H9 (cell line): ENCODE measurements at places on chromosomes 16 and 17. TPM values are rescaled to one million over a fixed set of nuclear protein-coding genes. Genes with fewer than 3 reads are reported as not detected.

CES2 gene
- 25.8 and 28.2 TPM in 2 replicates for total RNA-seq

GRCh38 chr17:80751070-80751945 is 206.7 kb downstream of the RPTOR start:
- peaks cover 8% of the 10 kb centered on the region; the same call in 1 of the 2 replicates for H3K4me1 ChIP-seq
- no peak overlapping the region for H3K27ac ChIP-seq
- no peak overlapping the region for H3K4me3 ChIP-seq
- H3K36me3 ChIP-seq: peaks cover 10% of the 10 kb centered on the region

DNA sequence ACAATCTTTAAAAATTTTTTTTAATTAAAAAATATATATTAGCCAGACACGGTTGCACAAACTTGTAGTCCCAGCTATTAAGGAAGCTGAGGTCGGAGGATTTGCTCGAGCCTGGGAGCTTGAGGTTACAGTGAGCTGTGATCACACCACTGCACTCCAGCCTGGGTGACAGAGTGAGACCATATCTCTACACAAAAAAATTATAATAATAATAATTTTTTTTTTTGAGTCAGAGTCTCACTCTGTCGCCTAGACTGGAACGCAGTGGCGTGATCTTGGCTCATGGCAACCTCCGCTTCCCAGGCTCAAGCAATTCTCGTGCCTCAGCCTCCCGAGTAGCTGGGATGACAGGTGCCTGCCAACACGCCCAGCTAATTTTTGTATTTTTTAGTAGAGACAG is 23.8 kb downstream of the LITAF start:
- no peak for DNase-seq
- H3K27me3 ChIP-seq: no peaks in the 10 kb centered on the region
- H3K4me3 ChIP-seq: no peak overlapping the region

DNA sequence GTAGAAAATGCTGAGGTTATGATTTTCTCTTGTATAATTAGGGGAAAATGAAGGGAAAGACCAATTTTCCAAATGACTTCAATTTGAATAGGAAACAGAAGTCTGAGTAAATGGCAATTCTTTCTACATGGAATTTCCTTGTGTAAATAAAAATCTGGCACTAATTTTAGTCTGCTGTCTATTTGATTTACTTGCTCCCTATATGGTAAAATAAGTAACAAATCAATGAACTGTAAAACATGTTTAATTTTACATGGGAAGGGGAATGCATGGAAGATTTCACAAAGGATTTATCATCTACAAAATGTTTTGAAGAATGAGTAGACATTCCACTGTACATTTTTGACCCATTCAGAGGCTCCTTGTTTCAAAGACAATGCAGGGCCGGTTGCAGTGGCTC is 811.6 kb upstream of the GOT2 start:
- no peaks in the 10 kb centered on the region for H3K27me3 ChIP-seq
- H3K4me1 ChIP-seq: no peaks in the 10 kb centered on the region
- DNase-seq: no peak
- H3K27ac ChIP-seq: no peak overlapping the region
- H3K4me3 ChIP-seq: no peak overlapping the region

- H3K36me3 ChIP-seq: no peaks in the 10 kb centered on the region
- no peaks in the 10 kb centered on the region for H3K4me1 ChIP-seq
- no peak overlapping the region for H3K27ac ChIP-seq
Observed at GRCh38 chr16:1430214-1430758, 592 bp upstream of the PERCC1 start.

GRCh38 chr16:81546781-81547180 is 102.2 kb downstream of the CMIP start:
- H3K27ac ChIP-seq: no peak overlapping the region
- H3K4me3 ChIP-seq: no peak overlapping the region
- H3K36me3 ChIP-seq: no peaks in the 10 kb centered on the region; the same call in 2 of the 3 replicates
- H3K4me1 ChIP-seq: no peaks in the 10 kb centered on the region; the same call in 1 of the 2 replicates

- no peak overlapping the region for H3K4me3 ChIP-seq
- H3K27ac ChIP-seq: no peak overlapping the region
- peaks cover 5% of the 10 kb centered on the region for H3K36me3 ChIP-seq
- DNase-seq: no peak
- no peaks in the 10 kb centered on the region for H3K27me3 ChIP-seq
- no peaks in the 10 kb centered on the region; the same call in 1 of the 2 replicates for H3K4me1 ChIP-seq
Observed at GRCh38 chr16:82716361-82716855, 89.6 kb downstream of the CDH13 start.

DNA sequence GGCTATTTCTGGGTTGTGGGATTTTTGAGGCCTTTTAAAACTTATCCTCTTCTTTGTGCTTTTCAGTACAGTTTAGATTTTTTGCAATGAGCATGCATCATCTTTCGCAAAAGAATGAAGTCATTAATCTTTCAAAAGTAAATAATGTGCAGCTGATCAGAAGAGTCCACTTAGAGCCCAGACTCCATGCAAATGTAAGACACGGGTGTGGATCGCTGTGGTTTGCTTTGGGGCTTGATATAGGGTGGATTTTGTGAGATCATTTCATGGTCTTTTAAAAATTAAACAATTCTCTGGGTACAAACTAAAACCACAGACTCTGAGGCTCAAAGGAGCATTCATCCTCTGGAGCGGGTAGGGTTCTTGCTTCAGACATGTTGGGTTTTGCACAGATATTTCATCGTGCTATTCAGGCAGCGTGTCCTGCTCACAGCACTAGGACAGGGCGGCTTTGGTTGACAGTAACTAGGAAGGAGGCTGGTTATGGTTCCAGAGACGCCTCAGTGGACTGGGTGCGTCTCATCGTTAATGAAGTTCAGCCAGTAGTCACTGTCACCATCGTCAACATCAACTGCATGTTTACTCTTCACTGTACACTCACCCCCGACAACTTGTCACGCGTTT is 129.4 kb upstream of the PLCG2 start:
- H3K4me1 ChIP-seq: peaks cover 14% of the 10 kb centered on the region; the same call in 1 of the 2 replicates
- H3K27me3 ChIP-seq: no peaks in the 10 kb centered on the region
- peaks cover 11% of the 10 kb centered on the region for H3K36me3 ChIP-seq
- H3K4me3 ChIP-seq: no peak overlapping the region

DNA sequence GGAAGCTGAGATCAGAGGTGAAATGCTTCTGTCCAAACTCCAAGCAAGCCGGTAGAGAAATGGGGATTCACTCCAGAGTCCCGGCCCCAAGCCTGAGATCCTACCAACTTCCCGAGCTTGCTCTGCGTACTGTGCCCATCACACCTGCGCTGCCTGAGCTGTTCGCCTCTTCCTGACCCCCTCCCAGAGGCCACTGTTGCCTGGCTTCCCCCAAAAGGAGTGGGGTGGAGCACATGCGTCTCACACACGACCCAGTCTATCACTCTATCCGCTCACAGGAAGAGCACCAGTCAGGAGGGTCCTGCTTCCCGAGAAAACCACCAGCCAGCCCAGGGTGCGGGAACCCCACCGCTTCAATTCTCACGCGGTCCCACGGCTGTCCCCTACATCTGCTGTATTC is 13.5 kb upstream of the C16orf95 start:
- no peak for DNase-seq
- H3K27ac ChIP-seq: no peak overlapping the region
- H3K27me3 ChIP-seq: no peaks in the 10 kb centered on the region

KRTAP4-12 gene
- total RNA-seq: not detected in 2 replicates

NTHL1 gene
- total RNA-seq: 52.0 and 54.0 TPM in 2 replicates

DNA sequence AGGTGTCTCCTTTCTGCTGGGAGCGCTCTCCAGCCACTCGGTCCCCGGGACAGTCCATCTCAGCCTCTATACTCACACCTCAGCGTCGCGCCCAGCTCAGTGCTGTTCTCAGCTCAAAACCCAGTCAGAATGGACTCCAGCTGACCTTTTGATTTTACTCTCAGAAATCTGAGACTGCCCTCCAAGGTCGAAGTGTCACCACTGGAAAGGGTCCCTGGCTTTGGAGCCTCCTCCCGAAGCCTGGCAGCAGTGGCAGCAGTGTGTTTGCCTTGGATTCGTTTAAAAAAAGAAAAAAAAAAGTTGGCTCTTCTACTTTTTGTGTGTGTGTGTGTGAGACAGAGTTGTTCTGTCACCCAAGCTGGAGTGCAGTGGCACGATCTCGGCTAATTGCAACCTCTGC is 10.4 kb downstream of the KLHL36 start:
- H3K36me3 ChIP-seq: peaks cover 65% of the 10 kb centered on the region
- H3K27me3 ChIP-seq: no peaks in the 10 kb centered on the region
- no peak overlapping the region for H3K4me3 ChIP-seq
- no peaks in the 10 kb centered on the region for H3K4me1 ChIP-seq
